ENCODE measurements at places on chromosomes 12 and 14. TPM values are rescaled to one million over a fixed set of nuclear protein-coding genes. Genes with fewer than 3 reads are reported as not detected.

P2RX2 gene
- 2.8 TPM for total RNA-seq

CGRRF1 gene
- total RNA-seq = 16.7 TPM

LLPH gene
- total RNA-seq = 26.3 TPM

CACNA1C gene
- total RNA-seq = 14.3 TPM

SOX5 gene
- total RNA-seq = 32.8 TPM

PPP4R4 gene
- total RNA-seq = 1.9 TPM

NRXN3 gene
- 19.8 TPM for total RNA-seq

FGF23 gene
- 0.10 TPM for total RNA-seq

NCOR2 gene
- 227 TPM for total RNA-seq

GPR162 gene
- 17.8 TPM for total RNA-seq

GUCY2C gene
- total RNA-seq = 2.1 TPM

RPS6KA5 gene
- 6.0 TPM for total RNA-seq

DNA sequence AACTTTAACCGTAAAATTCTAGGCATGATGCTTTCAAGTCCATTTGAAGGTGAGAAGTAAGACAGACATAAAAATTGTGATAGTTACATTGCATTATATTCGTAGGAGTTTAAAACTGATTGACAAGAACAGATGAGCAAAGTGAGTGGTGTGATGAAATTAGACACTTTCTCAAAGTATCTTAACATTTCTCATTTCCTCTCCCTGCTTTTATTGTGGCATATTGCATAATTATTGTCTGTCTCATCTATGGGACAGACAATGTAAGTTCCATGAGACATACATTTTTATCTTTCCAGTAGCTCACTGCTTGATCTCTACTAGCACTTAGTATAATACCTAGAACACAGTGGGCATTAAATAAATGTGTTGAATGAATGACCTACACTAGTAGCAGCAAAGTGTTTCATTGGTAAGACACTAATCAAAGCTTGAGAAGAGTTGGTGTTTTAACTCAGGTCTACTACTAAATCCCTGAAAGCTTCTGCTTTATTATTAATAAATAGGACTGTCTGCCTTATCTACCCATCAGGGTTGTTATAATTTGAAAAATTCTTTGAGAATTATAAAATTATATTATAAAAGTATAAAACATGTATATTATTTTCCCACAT, 19.0 kb downstream of the A2M start:
- no peak overlapping the region for H3K27ac ChIP-seq
- H3K27me3 ChIP-seq = no peaks in the 10 kb centered on the region
- peaks cover 8% of the 10 kb centered on the region for H3K36me3 ChIP-seq
- DNase-seq = no peak
- no peaks in the 10 kb centered on the region for H3K4me1 ChIP-seq

DNA sequence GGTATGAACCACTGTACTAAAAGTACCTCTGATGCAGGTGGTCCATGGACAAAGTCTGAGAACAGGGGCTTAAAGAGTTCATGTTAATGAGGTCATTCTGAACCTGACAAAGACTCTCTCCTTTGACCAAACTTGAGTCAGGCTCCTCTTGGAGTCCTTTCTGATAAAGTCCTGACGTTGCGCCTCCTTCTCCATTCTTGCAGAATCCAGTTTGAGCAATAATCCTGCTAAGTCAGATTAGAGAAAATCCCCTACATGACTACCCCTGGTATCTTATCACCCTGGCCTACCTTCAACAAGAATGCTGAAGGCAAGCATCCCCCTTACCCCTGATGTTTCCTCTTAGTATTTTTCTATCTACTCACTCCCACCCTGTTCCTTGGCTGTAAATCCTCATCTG, 46.0 kb upstream of the ISM2 start:
- H3K4me1 ChIP-seq = peaks cover 13% of the 10 kb centered on the region
- H3K36me3 ChIP-seq = peaks cover 8% of the 10 kb centered on the region
- no peak overlapping the region for H3K27ac ChIP-seq
- no peak overlapping the region for H3K4me3 ChIP-seq
- no peaks in the 10 kb centered on the region for H3K27me3 ChIP-seq
- DNase-seq = no peak

- no peaks in the 10 kb centered on the region for H3K36me3 ChIP-seq
- no peak for DNase-seq
- H3K27ac ChIP-seq = no peak overlapping the region
- no peaks in the 10 kb centered on the region for H3K27me3 ChIP-seq
- no peaks in the 10 kb centered on the region for H3K4me1 ChIP-seq
- no peak overlapping the region for H3K4me3 ChIP-seq
These were observed 206.9 kb downstream of the RPL10L start for GRCh38 chr14:46444666-46445065.

DNA sequence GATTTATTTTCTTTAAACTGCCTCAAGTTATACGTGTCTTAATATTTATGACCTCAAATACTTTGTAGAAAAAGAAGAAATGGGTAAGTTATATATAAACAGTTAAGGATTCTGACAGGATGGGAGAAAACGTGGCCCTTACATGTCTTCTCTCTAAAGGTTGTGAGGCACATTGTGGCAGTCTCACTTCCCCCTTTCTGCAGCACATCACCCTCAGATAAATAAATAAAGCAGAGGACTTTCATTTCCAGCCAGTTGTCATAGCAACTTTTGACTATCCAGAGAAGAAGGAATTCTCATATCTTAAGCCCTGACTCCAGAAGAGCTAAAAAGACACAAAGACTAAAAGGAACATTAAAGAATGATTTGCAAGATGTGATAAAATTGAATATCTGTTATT, 28.8 kb upstream of the CEP83 start:
- H3K4me1 ChIP-seq = peaks cover 4% of the 10 kb centered on the region
- no peaks in the 10 kb centered on the region for H3K27me3 ChIP-seq
- no peak overlapping the region for H3K27ac ChIP-seq
- no peak for DNase-seq
- H3K4me3 ChIP-seq = no peak overlapping the region

DNA sequence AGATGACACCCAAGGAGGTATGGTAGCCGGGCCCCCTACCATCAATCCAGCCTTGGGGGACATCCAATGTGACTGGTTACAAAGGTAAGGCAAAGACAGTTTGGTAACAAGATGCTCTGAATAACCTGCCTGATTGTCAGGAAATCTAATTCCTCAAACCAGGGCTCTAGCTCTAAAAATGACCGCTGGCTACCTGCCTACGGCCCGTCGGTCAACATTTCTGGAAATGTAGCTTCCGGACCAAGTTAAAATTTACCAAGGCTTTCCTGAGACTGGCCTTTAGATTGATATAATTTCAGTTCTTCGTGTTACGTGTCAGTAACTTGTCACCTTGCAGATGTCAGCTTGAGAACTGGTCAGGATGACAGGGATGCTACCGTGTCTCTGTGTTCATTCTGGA, 34.2 kb upstream of the FOXN3 start:
- H3K36me3 ChIP-seq = no peaks in the 10 kb centered on the region
- no peaks in the 10 kb centered on the region for H3K27me3 ChIP-seq
- no peak overlapping the region for H3K4me3 ChIP-seq
- H3K27ac ChIP-seq = no peak overlapping the region

- H3K4me1 ChIP-seq = no peaks in the 10 kb centered on the region
- H3K27me3 ChIP-seq = no peaks in the 10 kb centered on the region
- no peaks in the 10 kb centered on the region for H3K36me3 ChIP-seq
- H3K4me3 ChIP-seq = no peak overlapping the region
- DNase-seq = no peak
These were observed 1323.2 kb downstream of the FSCB start for GRCh38 chr14:43183916-43184315.

- H3K27ac ChIP-seq = no peak overlapping the region
- H3K4me3 ChIP-seq = no peak overlapping the region
- H3K36me3 ChIP-seq = no peaks in the 10 kb centered on the region
- DNase-seq = no peak
- H3K27me3 ChIP-seq = no peaks in the 10 kb centered on the region
These were observed 237.9 kb upstream of the NAV3 start for GRCh38 chr12:77592836-77593235.

DNA sequence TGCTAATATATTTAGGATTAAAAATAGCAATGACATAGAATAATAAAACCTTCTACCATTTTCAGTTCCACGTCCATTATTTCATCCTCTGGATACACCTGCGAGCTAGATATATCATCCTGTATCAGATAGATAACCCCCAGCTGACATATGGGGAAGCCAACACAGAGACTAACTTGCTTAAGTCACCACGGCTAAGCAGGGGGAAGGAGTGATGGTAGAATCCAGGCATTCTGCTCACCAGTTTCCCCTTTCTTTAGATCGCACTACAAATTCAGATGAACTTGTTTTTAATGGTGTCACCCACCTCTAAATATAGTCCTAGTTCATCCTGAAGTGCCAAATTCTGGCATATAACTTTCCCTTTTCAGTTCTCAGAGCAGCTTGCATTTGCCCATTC, 110.1 kb downstream of the TXNDC16 start:
- H3K4me3 ChIP-seq = no peak overlapping the region
- H3K27me3 ChIP-seq = no peaks in the 10 kb centered on the region
- H3K27ac ChIP-seq = no peak overlapping the region
- peaks cover 18% of the 10 kb centered on the region for H3K36me3 ChIP-seq
- DNase-seq = no peak

DNA sequence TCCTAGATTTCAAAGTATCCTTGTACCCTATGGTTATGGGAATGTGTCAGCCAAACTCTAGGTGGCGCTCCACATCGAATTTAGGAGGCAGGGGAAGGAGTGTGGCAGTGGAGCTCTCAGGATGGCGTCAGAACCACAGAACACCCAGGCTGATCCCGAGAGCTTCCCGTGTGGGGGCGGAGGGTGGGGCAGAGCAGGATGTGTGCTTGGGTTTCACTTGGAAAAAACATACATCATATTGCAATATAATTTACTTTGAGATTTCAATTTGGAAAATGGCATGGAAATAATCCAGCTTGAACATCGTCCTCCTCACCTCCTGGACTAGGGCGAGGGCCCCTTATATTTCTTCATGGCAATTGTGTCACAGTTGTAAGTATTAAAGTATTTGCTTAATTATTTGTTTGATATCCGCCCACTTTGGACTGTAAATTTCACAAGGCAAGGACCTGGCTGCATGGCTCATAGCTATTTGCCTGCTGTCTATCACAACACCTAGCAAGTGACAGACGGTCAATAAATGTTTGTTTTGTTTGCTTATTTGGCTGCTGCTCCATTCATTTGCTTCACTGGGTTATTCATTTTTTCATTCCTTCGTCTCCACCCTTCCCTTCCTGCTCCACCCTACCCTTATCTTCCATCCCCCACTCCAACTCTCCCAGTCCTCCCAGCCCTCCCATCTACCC, 221.5 kb upstream of the HMGA2 start:
- no peak overlapping the region for H3K27ac ChIP-seq
- no peak for DNase-seq
- H3K4me1 ChIP-seq = peaks cover 33% of the 10 kb centered on the region
- H3K4me3 ChIP-seq = peak overlapping the region; percentile 46
- no peaks in the 10 kb centered on the region for H3K36me3 ChIP-seq

DNA sequence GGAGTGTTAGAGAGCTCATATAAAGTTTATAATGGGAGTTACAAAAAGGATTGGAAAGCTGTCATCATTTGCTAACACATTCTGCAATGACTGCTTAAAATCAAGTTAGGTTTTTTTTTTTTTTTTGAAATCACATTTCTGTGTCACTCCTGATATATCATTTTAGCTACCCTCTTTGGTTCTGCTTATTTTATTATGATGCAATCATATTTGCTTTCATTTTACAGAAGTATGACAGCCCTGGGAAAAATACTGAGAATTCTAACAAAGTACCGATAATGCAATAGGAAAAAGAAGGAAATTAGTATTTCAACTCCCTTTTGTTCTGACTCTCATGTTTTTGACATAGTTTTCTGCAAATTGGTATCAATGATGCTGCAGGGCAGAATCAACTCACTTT, 71.6 kb upstream of the MDGA2 start:
- no peaks in the 10 kb centered on the region for H3K27me3 ChIP-seq
- DNase-seq = no peak
- no peaks in the 10 kb centered on the region for H3K36me3 ChIP-seq
- no peaks in the 10 kb centered on the region for H3K4me1 ChIP-seq

DNA sequence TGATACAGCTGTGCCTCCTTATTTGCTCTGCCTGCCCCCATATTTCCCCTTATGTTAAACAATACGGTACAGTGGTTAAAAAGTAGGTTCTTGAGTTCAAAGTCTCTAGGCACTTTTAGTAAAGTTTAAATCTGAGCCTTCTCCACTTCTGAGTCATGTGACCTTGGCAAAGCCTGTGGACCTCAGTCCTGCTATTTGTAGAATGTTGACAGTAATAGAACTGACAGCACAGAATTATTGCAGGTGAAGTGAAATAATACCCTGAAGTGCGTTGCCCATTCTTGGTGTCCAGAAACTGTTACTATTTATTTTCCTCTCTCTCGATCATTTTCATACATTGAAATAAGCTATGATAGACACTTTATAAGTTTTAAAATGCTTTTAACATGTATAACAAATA, 499.7 kb downstream of the EGLN3 start:
- no peak overlapping the region for H3K4me3 ChIP-seq
- H3K27me3 ChIP-seq = no peaks in the 10 kb centered on the region
- no peak overlapping the region for H3K27ac ChIP-seq
- H3K4me1 ChIP-seq = peaks cover 31% of the 10 kb centered on the region

DNA sequence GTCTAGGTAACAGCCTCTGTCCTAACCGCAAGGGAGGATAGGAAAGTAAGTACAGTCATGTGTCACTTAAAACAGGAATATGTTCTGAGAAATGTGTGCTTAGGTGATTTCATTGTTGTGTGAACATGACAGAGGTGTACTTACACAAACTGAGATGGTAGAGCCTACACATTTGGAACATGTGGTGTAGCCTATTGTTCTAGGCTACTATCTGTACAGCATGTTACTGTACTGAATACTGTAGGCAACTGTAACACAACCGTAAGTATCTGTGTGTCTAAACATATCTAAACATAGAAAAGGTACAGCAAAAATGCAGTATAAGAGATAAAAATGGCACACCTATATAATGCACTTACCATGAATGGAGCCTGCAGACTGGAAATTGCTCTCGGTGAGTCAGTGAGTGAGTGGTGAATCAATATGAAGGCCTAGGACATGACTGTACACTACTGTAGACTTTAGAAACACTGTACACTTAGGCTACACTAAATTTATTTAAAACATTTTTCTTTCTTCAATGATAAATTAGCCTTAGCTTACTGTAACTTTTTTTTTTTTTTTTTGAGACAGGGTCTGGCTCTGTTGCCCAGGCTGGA, 13.2 kb upstream of the MDM2 start:
- no peaks in the 10 kb centered on the region for H3K4me1 ChIP-seq
- no peak overlapping the region for H3K27ac ChIP-seq
- DNase-seq = no peak
- no peaks in the 10 kb centered on the region for H3K36me3 ChIP-seq
- H3K27me3 ChIP-seq = no peaks in the 10 kb centered on the region
- no peak overlapping the region for H3K4me3 ChIP-seq

All from type B pancreatic cell (in vitro differentiated cells).